ENCODE measurements at places on chromosomes 12 and 14.

DNA sequence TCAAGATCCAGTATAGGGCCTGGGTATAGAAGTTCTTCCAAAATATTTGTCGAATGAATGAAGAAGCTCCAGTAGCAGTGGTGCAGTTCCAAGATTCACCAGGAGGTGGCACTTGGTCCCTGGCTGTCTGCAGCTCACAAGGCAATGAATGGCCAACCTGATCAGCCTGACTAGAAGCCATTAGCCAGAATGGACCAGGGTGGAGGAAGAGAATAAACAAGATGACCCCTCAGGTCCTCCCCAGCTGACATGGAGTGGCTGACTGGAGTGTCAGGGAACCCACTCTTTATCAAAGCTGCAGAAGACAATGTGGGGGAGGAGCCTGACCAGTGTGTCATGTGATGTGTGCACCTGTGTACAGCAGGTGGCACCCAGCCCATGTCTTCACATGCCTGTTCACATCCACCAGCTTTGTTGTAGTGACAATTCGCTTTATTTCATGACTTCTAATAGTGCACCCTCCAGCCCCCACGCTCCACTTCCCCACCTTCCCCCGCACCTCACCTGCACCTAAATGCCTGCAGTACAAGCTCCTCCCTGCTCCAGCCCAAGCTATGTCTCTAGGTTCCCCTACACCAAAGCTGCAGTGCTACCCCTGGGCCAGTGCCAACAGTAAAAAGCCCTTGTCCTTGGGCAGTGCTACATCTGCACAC lies 3.0 kb downstream of the LTBP2 start:
- H3K4me3 ChIP-seq: no peak overlapping the region
- peaks cover 3% of the 10 kb centered on the region for H3K36me3 ChIP-seq
- DNase-seq: peak; percentile 92
- H3K27me3 ChIP-seq: peaks cover 11% of the 10 kb centered on the region

- DNase-seq: no peak
- no peaks in the 10 kb centered on the region for H3K4me1 ChIP-seq
- H3K27me3 ChIP-seq: no peaks in the 10 kb centered on the region
These were observed 556.7 kb downstream of the TMEM121 start for GRCh38 chr14:106083082-106083481.

DNA sequence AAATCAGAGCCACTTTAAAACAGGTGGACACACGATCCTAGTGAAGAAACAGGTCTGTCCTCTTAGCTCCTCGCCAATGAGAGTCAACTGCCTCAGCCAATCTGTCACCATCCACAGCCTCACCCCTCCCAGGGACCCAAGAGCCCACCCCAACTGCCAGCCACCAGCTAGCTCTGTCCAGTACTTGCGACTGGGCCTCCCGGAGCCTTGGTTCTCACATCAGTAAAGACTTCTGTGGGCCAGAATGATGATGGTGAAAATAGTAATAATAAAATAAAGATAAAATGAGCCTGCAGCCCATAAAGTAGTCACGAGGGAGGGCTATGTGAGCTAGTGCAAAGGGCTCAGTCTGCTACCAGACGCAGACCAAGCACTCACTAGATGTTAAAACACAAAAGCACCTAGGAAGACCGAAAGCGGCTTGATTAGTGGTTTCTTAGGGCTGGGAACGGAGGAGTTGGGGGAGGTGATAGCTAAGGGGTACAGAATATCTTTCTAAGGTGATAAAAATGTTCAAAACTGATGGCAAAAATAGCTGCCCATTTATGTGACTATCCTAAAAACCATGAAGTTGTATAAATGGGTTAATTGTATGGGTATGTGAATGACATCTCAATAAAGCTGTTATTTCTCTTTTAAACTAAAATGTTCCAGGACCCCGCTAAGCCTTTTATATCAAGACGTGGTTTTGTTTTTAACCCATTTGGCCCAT lies 39.8 kb downstream of the ACTN1 start:
- DNase-seq: no peak
- H3K4me1 ChIP-seq: peaks cover 28% of the 10 kb centered on the region
- no peaks in the 10 kb centered on the region for H3K36me3 ChIP-seq
- H3K27ac ChIP-seq: peak overlapping the region; percentile 72
- H3K27me3 ChIP-seq: peaks cover 6% of the 10 kb centered on the region

DNA sequence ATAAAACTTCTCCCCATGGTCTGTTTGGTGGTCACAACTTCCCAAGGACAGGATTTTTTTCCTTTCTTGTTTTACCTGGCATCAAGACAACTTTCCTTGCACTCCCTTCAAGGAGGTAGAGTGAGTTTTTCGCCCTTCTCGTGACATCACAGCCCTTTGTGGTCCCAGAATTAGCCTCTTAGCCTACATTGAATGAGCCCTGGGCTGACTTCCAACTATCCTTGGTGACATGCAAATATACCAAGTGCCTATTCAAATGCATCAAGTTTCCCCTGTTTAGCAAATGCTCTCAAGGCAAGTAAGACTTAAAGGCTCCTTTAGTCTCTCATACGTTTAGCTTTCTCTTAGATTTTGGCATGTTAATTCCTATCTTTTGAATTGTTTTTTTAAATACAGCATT lies 36.6 kb downstream of the TC2N start:
- DNase-seq: no peak
- H3K4me3 ChIP-seq: no peak overlapping the region
- no peaks in the 10 kb centered on the region for H3K36me3 ChIP-seq
- no peak overlapping the region for H3K27ac ChIP-seq

- peaks cover 8% of the 10 kb centered on the region for H3K4me1 ChIP-seq
- no peaks in the 10 kb centered on the region for H3K36me3 ChIP-seq
- no peak overlapping the region for H3K27ac ChIP-seq
- H3K27me3 ChIP-seq: peaks cover 2% of the 10 kb centered on the region
- DNase-seq: no peak
- no peak overlapping the region for H3K4me3 ChIP-seq
These were observed 409.6 kb downstream of the MED13L start for GRCh38 chr12:115867854-115868253.

GRCh38 chr12:113136128-113136989 lies 798 bp upstream of the RASAL1 start:
- H3K4me3 ChIP-seq: no peak overlapping the region
- no peak overlapping the region for H3K27ac ChIP-seq
- H3K36me3 ChIP-seq: no peaks in the 10 kb centered on the region
- H3K27me3 ChIP-seq: peaks cover 8% of the 10 kb centered on the region
- H3K4me1 ChIP-seq: no peaks in the 10 kb centered on the region

DNA sequence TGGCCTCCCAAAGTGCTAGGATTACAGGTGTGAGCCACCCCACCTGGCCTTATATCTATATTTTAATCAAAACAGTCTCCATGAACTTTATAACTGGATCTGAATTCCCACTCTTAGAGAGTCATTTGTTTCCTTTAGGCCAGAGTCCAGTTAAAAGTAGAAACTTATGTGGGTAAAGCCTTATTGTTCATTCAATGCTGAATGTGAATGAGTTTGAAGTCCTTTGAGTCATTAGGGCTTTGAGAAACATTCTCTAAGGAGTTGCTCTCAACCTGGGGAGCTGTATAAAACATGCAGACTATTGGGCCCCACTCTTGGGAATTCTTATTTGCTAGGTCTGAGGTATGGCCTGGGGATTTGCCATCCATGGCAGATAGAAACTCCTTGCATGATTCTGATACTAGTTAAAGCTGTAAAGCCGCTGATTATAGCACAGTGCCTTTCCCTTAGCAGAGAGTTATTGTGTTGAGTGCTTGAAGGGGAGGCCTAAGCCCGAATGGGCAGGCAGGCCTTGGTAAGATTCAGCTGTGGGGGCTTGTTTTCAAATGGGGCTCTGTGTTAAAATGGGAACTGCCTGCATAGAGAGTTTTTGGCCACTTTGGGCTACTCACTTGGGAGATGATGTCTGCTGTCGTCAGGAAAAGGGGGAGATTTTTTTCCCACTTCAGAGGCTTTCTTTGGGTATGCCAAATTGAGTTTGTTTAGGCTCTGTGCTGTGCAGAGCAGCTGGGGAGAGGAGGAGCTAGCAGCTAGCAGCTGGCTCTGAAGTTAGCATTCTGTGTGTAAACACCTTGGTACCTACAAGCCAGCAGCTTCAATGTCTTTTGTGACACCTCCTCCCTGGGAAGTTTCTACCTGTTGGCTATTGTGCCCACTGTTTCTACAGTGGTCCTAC lies 117.5 kb downstream of the DACT1 start:
- peaks cover 3% of the 10 kb centered on the region for H3K36me3 ChIP-seq
- peaks cover 3% of the 10 kb centered on the region for H3K27me3 ChIP-seq
- no peak for DNase-seq
- peaks cover 46% of the 10 kb centered on the region for H3K4me1 ChIP-seq
- peak overlapping the region; percentile 25 for H3K27ac ChIP-seq

DNA sequence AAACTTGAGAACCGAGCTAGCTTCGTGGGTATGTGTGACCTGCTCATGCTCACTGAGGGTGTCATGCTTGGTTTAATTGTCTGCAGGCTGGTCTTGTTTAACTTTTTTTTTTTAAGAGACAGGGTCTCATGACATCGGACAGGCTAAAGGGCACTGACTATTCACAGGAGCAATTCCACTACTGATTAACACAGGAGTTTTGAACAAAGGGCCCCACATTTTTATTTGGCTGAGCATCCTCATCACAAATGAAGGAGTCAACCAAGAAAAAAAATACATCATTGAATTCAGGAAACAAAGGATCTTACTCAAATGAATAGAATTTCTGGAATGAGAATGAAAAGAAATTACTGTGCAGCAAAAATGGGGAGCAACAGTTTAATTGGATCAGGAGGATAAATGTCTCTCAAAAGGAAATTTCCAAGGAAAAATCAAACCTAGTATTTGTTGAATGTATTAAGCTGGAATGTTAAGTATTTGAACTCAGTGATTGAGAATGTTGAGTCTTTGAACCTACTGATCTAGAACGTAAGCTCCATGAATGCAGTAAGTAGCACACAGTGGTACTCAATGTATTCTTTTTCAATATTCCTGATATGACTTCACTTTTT lies 20.8 kb upstream of the PYROXD1 start:
- no peaks in the 10 kb centered on the region for H3K36me3 ChIP-seq
- no peak for DNase-seq
- no peaks in the 10 kb centered on the region for H3K27me3 ChIP-seq
- peaks cover 14% of the 10 kb centered on the region for H3K4me1 ChIP-seq
- H3K27ac ChIP-seq: peak overlapping the region; percentile 10

- no peaks in the 10 kb centered on the region for H3K36me3 ChIP-seq
- no peak overlapping the region for H3K27ac ChIP-seq
- H3K4me1 ChIP-seq: peaks cover 5% of the 10 kb centered on the region
- no peaks in the 10 kb centered on the region for H3K27me3 ChIP-seq
- no peak overlapping the region for H3K4me3 ChIP-seq
These were observed 32.1 kb downstream of the DEPDC4 start for GRCh38 chr12:100234591-100235304.

GRCh38 chr12:107590413-107590812 lies 95.2 kb upstream of the PWP1 start:
- H3K4me3 ChIP-seq: no peak overlapping the region
- no peak overlapping the region for H3K27ac ChIP-seq
- H3K36me3 ChIP-seq: peaks cover 4% of the 10 kb centered on the region
- peaks cover 5% of the 10 kb centered on the region for H3K27me3 ChIP-seq

GRCh38 chr12:86697916-86698640 lies 441.9 kb upstream of the MGAT4C start:
- H3K27ac ChIP-seq: peak overlapping the region; percentile 64
- H3K36me3 ChIP-seq: no peaks in the 10 kb centered on the region
- H3K4me3 ChIP-seq: peak overlapping the region; percentile 32
